Stimulated activated CD4-positive, alpha-beta T cell treated with anti-CD3 and anti-CD28 coated beads, Interleukin-15, amount 100 ng/mL, for 24 hours (primary cell): ENCODE measurements at places on chromosomes 1 and 21.
A peak's percentile ranks its signal among the peaks of the same experiment; 100 is the strongest.

DNA sequence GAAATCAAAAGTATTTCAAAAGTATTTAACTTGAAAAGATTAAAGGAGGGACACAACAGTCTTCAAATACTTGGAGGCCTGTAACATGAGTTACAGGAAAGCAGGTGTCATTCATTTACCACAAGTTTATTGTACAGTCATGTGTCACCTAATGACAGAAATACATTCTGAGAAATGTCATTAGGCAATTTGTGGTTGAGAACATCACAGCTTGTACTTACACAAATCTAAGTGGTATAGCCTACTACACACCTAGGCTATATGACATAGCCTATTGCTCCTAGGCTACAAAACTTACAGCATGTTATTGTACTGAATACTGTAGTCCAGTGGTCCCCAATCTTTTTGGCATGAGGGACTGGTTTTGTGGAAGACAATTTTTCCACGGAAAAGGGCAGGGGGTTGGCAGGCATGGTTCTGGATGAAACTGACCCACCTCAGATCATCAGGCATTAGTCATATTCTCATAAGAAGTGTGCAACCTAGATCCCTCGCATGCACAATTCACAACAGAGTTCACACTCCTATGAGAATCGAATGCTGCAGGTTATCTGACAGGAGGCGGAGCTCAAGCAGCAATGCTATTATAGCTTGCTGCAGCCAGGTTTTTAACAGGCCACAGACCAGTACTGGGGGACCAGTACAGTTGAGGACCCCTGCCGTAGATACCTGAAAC, 25.0 kb upstream of the PHTF1 start:
- DNase-seq = peak; percentile 45

GRCh38 chr1:155073377-155074242, 5.0 kb upstream of the EFNA3 start:
- DNase-seq = no peak

GRCh38 chr1:209086486-209087192, 496.9 kb upstream of the CAMK1G start:
- no peak for DNase-seq

DNA sequence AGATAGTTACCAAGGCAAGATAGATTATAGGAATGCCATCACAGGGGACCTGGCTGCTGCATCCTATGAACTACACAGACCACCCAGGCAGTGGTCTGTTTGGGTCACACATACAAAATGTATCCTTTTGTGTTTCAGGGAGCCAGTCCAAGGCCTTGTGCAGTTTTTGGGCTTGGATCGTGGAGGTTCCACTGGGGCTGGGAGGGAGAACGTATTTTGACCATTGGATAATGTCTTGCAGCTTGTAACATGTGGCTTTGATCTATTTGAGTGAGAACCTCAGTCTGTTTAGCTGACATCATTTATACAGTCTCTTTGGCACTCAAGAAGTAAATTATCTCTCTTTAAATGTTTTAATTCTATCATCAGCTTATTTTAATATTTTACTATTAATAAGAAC, 147.3 kb downstream of the DUSP10 start:
- DNase-seq = no peak

GRCh38 chr1:14478120-14478519, 120.4 kb upstream of the KAZN start:
- DNase-seq = no peak

GRCh38 chr1:86500714-86501113, 32.0 kb downstream of the CLCA1 start:
- DNase-seq = no peak

DNA sequence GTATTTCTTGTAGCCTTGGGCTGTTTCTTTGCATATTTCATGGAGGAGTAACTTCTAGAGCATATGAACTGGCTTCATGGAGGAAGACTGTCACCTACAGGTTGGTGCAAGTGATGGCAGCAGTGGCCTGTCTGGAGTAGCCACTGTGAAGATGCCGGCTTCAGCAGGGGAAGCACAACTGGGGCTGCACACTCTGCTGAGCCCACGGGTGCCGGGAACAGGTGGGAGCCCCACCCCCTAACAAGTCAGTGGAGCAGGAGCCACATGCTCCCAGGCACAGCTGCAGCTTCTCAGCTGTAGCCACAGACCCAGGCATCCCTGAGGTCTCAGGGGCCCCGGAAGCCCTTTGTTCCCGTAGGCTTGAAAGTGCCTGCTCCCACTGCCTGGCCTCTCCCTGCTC, 43.2 kb upstream of the C1orf185 start:
- DNase-seq = no peak

DNA sequence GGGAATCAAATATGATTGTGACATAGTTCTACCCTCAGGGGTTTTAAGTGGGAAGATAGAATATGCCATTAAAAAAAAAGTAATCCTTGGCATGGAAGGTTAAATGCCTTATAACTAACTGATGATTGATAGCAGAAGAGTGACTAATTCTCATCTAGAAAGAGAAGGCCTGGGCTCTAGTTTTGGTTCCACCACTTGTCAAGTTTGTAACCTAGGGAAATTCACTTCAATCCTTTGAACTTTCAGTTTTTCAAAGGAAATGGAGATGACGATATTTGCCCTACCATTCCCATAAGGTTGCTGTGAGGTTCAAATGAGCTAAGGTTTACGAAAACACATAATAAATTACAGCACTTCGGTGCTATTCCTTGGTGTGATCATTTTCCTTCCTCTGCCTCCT, 88.5 kb downstream of the GPR88 start:
- no peak for DNase-seq
